ENCODE measurements at places on chromosomes 7 and 10.
A peak's percentile ranks its signal among the peaks of the same experiment; 100 is the strongest.

DNA sequence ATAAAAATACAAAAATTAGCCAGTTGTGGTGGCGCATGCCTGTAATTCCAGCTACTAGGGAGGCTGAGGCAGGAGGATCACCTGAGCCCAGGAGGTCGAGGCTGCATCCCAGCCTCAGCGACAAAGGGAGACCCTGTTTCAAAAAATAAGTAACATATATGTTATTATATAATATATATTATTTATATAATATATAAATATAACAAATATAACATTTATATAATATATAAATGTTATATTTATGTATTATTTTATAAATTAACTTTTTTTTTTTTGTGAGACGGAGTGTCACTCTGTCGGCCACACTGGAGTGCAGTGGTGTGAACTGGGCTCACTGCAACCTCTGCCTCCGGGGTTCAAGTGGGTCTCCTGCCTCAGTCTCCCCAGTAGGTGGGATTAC, 1.5 kb upstream of the POR start:
- DNase-seq = no peak

DNA sequence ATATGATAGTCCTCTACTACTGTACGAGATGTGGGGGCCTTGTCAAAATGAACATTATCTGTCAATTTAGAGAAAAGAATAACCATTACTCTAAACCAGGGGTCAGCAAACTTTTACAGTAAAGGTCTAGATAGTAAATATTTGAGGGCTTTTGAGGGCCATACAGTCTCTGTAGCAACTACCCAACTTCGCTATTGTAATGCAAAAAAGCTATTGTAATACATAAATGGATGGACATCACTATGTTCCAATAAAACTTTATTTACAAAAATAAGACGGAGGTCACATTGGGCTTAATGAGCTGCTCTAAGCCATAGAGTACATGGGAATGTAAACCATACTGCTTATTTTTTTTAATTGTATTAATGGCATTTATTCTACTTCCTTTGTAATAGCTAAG, 477.8 kb upstream of the GALNT17 start:
- DNase-seq = no peak

- DNase-seq = no peak
Observed at GRCh38 chr10:75739414-75740143, 308.2 kb downstream of the LRMDA start.

GRCh38 chr10:116553378-116553980, 7.7 kb downstream of the PNLIP start:
- no peak for DNase-seq

- DNase-seq = no peak
Observed at GRCh38 chr7:82179311-82179710, 264.3 kb downstream of the CACNA2D1 start.

DNA sequence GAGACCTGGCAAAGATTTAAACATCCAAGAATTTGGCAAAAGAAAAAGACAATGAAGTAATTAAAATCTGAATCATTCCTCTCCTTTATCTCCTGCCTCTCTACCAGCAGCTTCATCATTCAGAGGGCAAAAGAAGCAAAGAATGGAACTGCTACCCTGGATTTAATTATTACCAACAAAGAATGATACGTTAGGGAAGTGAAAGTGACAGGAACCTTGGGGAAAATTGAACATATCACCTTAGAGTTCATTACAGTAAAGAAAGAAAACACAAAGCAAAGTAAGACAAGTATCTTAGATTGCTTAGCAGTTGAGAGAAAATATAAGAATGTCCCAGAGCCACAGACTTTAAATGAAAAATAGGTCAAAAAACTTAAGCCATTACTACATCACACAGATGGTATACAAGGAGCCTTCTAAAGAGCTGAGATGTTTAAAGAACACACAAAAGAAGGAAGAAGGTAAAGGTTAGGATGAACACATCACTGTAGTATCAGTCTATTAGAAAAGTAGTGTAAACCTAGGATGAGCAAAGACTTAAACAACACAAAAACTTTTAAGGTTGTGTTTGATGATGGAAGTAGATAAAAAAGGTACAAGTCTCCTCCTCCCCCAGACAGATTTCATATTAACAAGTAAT, 17.5 kb downstream of the CTNNA3 start:
- no peak for DNase-seq

DNA sequence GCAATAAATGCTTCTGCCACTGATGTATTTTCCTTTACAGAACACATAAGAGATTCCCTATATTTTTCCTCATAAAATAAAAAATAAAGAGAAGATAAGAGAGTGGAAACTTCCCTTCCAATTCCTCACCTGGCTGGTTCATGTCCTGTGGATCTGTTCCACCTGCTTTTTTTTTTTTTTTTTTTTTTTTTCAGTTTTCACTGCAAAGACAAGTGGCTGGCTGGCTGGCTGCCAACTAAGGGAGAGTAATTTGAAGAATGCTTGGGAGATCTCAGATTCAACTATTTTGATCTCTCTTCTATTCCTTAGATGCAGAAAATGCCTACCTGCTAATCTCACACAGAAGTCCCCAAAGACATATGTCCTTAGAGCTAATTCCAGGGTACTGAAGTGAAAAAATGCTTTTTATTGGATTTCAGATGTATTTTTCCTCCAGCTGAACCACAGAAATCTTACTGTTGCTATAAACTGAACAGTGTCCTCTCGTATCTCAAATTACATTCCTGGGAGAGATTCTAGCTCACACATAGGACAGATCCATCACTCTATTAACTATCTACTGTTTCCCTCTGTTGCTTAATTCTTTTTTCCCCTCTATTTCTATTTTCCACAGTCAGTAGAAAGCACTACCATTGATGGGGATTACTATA, 120.8 kb downstream of the NRCAM start:
- peak; percentile 64 for DNase-seq

- no peak for DNase-seq
Observed at GRCh38 chr10:116848032-116848943, 1.0 kb upstream of the ENO4 start.

- peak; percentile 87 for DNase-seq
Observed at GRCh38 chr10:49177391-49178355, 10.5 kb downstream of the TMEM273 start.

DNA sequence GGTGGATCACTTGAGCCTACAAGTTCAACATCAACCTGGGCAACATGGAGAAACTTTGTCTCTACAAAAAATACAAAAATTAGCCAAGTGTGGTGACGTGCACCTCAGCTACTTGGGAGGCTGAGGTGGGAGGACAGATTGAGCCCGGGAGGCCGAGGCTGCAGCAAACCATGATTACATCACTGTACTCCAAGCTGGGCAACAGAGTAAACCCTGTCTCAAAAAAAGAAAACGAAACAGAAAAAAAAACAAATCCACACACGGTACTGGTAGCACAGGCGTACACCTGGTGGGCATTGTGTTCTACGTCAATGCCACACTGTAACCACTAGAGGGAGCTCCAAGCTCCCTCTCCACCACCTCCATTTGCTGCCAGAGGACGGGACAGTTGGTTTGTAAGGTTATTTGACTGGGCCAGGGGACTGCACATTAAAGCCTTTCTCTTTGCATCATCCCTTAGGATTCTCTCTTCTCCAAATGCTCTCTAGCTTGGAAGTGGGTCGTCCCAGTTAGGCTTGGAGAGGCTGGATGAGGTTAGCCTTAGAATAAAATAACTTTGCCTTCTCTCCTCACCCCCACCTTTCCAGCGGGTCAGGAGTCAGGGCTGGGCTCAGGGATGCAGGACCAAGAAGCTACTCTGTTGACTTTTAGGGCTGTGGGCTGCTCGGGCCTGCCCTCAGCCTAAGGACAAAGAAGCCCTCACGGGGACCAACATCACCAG, 130.8 kb downstream of the SORBS1 start:
- DNase-seq = peak; percentile 73

GRCh38 chr7:150966002-150966401, 12.1 kb downstream of the KCNH2 start:
- no peak for DNase-seq

DNA sequence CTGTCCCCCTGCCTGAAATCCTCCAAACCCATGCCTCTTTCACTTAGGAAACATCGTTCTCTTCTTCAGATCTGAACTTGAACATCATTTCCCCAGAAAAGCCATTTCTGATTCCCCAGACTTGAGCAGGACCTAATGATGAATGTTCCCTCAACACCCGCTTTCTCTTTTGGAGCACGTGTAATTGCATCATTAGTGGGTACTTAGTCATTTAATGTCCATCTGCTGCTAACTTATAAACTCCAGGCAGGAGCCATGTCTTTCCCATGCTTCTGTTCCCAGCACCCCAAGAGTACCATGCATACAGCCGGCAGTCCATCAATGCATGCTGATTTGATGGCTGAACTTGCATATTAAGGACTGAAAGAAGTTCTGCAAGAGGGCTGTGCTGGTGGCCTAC, 36.5 kb upstream of the ECHDC3 start:
- DNase-seq = no peak

- DNase-seq = no peak
Observed at GRCh38 chr7:50688226-50688590, 94.5 kb downstream of the GRB10 start.

DNA sequence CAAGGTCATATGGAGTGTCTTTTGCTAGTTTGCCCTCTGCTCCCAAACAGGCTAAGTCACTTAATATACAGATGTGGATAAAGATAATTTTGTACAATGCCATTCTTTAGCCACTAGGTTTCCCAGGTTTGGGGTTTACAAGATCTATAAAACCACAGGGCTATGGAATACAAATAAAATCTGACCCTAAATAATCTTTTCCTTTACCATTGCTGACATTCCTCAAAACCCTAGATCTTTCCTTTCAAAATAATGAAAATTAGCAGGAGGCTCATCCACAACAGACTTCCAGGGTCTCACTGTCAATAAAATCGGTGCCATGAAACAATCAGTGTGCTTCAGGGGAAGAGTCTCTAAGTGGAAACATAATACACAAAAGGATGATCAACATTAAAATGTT, 148.4 kb downstream of the CPEB3 start:
- DNase-seq = no peak

- peak; percentile 60 for DNase-seq
Observed at GRCh38 chr10:52004342-52004949, 305.1 kb upstream of the CSTF2T start.

GRCh38 chr7:158858592-158859503, 2.5 kb downstream of the DYNC2I1 start:
- DNase-seq = no peak

GRCh38 chr10:97256356-97256755, 36.1 kb downstream of the ARHGAP19 start:
- DNase-seq = no peak

DNA sequence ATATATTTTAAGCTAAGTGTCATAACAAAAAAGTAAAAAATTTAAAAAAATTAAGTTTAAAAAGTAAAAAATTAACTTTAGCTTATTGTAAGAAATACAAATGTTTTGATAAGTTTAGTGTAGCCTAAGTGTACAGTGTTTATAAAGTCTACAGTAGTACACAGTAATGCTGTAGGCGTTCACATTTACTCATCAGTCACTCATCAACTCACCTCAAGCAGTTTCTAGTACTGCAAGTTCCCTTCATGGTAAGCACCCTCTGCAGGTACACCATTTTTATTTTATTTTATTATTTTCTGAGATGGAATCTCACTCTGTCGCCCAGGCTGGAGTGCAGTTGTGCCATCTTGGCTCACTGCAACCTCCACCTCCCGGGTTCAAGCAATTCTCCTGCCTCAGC, 316.0 kb downstream of the FGFR2 start:
- DNase-seq = no peak

GRCh38 chr7:69283421-69283820, 314.9 kb upstream of the AUTS2 start:
- no peak for DNase-seq

GRCh38 chr7:155733582-155734444, 78.5 kb downstream of the SHH start:
- no peak for DNase-seq

DNA sequence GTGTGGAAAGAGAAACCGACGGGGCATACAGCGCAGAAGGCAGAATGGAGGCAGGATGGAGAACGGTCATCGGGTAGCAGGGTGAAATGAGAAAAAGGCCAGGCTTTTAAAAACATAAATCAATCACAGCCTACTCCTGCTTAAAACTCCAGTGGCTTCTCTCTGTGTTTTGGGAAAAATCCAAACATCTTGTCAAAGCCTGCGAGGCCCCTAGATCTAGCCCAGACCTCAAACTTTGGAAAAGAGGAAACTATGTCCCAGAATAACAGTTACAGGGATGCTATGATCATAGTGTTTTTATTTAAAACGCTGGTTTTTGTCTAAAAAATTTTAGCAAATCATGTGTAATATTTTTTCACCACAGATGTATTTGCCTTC, 41.1 kb downstream of the PPP1R3C start:
- no peak for DNase-seq
